ENCODE measurements at places on chromosomes 5 and 9.

DNA sequence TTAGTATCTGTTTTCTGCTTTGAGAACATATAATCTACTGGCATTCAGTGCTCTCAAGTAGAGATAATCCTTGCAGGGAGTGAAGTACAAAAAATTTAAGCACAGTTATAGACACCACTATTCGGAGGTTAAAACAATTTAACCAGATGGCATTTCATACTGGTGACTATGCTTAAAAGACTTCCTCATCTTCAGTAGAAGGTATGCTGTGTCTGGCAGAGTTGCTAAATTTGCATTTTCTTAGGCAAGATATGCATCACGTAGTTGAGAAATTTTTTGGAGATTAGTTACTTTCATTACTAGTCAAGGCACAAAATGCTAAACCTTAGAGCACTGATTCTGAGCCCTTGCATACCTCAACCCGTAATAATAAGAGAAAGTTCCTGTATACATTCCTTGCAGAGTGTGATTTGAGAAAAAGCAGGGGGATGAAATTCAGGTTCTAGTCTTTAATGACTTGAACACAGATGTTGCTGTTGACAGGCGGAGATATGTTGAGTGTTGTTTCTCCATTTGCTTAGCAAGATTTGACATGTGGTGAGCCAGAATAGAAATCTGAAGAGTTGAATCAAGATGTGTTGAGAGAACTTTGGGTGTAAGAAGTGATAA is 70.8 kb upstream of the STARD4 start:
- DNase-seq = no peak

- DNase-seq = no peak
Observed at GRCh38 chr5:4405614-4406219, 734.4 kb upstream of the ADAMTS16 start.

DNA sequence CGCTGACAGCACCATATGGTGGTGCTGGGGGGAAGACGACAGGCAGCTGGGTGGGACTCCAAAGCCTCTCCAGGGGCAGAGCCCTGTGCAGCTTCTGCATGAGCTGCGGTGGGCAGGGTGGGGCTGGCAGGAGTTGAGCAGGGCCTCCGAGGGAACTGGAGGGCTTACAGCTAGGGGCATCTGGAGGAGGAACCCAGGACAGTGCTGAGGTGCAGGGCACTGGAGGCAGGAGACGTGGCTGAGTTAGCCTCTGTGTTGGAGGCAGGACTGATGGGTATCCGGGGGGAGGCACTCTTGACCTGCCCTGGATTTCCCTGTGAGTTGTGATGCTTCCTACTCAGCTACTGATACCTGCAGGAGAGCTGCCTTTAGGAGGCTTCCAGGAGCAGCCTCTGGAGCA is 45.0 kb downstream of the TENT4A start:
- no peak for DNase-seq

DNA sequence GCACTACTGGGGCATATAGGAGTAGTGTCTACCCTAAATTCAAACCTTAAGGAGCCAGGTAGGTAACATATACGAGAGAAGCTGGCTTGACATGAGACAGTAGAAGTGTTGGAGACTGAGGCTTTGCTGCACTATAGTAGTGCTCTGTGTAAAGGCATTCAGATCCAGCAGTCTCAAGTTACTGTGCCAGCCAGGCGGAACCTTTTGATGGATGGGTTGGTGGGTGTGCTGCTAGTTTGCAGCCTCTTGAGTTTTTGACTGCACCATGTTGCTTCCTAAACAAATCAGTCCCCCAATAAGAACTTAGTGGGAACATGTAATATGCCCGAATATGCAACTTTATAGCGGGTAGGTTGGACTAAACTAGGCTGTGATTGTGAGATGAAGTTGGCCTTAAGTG is 1.5 kb downstream of the CLTA start:
- no peak for DNase-seq

DNA sequence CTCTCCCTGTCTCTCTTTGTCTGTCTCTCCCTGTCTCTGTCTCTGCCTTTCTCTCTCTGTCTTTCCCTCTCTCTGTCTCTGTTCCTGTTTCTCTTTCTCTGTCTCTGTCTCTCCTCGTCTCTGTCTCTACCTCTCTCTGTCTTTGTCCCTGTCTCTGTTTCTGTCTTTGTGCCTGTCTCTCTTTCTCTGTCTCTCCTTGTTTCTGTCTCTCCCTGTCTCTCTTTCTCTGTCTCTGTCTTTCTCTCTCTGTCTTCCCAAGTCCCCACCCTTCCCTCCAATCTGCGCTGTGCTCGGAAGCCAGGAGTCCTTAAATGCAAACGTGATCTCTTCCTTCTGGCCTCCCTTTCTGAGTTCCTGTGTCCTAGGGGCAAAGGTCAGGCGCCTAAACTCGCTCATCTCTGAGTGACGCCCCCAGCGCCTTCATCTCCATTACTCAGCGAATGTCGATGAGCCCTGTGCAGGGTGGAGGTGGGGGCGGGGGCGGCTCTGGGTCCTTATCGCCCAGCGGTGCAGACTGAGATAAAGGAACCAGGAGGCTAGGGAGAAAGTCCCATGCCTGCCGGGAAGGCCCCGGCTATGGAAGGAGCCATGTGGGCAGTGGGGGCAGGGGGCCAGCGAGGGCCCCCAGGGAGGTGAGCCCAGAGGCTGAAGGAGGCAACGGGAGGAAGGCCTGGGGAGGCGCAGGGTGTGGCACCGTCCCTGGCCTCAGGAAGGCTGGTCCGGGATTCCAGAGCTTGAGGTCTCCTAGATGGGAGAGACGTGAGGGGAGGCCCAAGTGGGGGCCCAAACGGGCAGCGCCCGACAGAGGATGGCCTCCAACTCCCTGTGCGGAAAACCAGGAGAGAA is 1.5 kb upstream of the SLC6A19 start:
- no peak for DNase-seq

DNA sequence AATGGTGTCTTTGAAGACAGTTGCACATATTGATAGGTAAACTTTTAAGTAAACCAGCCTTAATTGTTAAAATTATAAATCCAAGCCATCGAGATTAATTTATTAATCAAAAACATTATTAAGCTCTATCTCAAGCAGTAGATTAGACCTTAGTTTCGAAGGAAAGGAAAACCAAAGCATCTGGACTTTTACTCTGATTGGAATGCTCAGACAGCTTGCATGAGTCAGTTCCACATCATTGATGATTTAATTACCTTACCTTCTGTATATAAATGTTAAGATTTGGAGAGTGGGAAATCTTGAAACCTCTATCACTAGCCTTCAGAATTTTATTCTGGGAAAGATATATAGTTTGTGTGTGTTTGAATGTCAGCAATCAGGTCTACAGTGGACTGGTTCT is 23.9 kb downstream of the DCP2 start:
- no peak for DNase-seq

DNA sequence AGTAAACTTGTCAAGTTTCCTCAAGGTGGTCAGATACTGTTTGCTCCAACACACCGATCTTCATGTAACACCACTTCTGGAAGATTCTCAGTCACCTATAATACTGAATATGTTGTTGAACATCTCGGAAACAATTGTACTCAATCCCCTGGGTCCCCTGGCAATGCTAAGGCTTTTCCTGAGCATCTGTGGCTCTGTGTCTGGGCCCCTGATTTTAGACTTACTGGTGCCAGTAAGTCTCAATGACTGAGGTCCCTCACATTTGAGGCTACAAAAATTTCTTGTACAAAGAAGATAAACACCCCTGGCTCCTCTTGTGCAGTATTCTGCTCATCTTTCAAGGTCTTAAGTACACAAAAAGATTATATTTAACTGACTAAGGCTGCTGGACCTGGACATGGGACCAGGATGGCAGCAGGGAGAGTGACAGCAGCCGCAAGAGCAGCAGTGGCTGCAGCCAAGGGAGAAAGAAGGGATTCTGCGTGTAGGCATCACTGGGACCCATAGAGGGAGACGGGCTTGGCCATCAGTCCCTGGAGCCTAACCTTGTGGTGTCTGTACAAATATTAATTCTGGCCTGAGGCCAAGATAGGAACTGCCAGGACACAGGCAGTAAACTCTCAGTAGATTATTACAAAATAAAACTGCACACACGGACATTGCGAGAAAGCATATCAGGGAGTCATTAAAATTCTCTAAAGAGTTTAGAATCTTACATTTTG is 49.0 kb upstream of the TNPO1 start:
- DNase-seq = no peak

GRCh38 chr9:109812818-109813281 is 32.9 kb downstream of the PALM2AKAP2 start:
- DNase-seq = no peak

DNA sequence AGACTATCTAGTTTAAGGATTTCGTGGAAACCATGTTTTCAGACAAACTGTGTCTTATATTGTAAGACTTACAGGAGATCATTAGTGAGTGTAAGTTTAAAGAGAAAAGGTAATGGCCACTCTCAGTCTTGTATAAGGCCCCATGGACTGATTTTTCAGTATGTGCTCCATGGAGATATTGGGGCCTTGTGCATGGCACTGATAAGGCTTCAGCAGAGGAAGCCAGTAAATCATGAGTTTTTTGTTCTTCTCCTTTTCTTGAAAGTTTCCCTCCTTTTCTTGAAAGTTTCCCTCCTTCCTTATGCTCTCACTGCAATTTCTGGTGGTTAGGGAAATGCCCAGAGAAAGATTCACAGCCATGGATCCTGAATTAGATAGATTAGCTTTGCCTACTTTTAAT is 471.3 kb downstream of the LRRC70 start:
- no peak for DNase-seq

DNA sequence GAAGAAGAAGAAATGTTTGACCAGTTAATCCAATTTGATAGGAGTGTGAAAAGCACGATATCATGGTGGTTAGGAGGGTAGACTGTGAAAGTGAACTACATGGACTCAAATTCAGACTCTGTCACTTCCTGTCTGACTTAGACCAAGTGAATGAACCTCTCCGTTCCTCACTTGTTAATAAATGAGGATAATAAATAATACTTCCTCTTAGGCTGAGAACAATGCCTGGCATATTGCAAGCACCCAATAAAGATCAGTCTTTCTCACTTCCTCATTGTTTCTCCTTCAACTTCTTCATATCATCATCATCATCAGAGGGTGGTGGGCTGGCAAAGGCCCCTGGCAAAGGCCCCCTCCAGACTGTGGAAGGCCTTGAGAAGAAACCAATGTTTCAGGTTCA is 148.7 kb downstream of the CDK5RAP2 start:
- DNase-seq = no peak

DNA sequence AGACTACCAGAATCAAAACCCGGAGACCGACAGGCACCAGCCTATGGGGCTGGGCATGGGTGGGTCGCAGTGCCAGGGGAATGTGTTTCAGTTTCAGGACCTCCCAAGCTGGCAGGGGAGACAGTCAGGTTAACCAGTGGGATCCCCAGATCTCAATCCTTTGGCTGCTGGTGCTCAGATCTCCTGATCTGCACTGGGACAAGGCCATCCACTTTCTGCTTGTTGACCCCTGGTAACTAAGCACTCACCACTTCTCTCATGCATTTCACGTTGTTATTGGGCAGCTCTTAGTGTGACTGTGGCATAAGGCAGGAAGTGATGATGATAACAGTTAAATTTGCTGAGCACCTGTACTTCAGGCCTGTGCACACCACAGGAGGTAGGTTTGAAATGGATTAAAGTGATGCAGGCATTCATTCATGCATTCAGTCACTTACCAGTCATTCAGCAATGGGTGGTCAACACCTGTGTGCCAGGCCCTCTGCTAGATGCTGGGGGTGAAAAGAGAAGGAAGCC is 42.1 kb upstream of the STXBP1 start:
- peak; percentile 48 for DNase-seq

- no peak for DNase-seq
Observed at GRCh38 chr9:127531676-127532075, 80.4 kb downstream of the LRSAM1 start.

GRCh38 chr5:154860123-154860522 is 1.7 kb downstream of the CNOT8 start:
- no peak for DNase-seq

DNA sequence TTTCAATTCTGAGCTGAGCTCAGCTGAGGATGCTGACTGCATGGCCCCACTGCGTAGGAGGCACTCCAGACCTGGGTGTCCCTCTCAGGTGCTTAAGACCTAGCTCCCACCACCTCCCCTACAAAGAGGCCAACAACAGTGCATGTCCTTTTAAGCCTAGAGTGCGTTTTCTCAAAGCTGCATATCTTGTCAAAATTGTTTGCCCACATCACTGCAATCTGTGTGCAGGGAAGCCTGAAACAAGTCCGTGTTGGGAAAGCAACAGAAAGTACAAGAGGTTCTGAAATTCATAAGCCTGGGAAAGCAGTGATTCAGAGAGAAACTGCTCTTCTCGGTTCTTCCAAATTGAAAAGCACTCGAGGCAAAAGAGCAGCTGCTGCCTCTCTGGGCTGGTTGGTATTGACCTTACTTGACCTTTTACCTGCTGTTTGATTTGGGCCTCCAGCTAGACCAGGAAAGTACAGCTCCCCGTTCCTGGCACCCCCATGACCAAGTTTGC is 238.4 kb downstream of the NR2F1-AS1 start:
- DNase-seq = no peak

DNA sequence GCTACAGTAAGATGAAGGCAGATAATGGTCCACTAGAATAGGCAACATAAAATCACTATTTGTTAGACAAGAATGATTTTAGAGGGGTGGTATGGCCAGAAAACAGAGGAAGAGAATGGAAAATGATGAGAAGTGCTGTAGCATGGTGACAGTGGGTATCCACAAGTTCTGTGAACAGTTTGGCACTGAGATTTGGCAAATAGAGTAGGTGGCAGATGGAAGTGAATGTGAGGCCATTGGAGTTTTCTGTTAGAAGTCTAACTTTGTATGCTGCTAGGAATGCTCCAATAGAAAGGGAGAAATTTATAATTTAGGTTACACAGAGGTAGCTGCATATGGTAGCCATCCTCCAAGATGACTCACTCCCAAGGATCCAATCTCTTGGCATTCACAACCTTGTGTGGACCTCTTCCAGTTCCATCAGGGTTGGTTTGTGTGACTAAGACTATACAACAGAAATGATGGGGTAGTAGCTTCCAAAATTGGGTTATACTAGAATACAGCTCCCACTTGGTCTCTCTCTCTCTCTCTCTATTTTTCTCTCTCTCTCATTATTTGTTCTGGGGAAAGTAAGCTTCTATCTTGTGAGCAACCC is 646.9 kb upstream of the ZNF608 start:
- DNase-seq = no peak

- no peak for DNase-seq
Observed at GRCh38 chr5:36442796-36443195, 141.1 kb upstream of the RANBP3L start.

DNA sequence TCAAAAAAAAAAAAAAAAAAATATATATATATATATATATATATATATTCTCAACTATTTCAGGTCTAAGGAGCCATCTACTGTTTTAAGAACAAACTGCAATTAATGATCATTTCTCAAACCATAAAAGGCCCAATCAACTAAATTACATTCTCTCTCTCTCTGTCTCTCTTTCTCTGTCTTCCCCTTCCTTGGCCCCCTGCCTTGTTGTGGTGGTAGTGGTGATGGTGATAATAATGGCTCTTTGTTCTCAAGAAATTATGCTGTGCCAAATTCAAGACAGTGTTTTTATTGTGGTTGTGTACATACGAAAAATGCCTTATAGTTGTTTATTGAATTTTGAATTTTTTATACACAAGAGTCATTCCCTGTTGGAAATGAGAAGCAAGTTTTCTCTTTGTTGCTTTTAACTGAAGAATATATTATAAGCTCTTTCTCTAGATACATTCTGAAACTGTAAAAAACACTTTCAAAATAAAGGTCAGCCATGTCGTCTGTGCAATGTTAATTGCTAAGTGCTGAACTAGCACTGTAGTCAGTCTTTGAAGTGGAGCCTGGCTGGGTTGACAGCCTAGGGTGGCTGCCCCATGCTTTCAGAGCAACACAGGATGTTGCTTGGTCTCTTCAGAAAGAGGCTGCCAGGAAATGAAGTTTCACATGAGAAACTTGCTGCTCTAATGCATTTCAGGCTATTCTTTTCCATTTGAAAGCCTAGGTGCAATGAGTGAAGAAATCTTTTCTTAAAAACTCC is 96.0 kb downstream of the HINT1 start:
- peak; percentile 20 for DNase-seq

- DNase-seq = no peak
Observed at GRCh38 chr5:157024208-157024959, 34.5 kb downstream of the HAVCR1 start.
